ENCODE measurements at places on chromosomes 5 and 9.

DNA sequence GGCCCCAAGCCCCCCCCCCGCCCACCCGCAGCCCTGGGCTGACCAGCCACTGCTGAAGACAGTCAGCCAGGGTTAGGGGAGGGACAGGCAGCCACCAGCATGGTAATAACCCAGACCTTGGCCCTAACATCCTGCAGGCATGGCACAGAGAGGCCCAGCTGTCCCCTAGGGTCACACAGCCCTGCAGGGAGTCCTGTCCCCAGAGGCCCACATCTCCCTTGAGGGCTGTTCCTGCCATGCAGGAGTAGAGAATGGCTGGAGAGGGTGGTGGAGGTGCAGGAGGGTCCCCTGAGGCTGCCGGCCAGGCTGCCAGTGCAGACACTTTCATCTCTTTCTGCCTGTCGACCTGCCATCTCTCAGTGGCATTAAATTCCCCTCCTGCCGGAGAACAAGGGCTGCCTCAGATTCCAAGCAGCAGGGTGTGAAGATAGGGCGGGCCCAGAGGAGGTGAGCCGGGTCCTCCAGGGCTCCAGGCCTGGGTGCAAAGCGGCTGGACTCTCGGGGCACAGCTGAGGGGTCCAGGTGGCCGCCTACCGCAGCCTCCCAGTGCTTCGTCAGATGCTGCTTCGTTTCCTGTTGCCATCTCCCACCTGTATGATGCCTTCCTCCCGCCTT is 40.0 kb downstream of the CXXC5 start:
- no peak for DNase-seq

DNA sequence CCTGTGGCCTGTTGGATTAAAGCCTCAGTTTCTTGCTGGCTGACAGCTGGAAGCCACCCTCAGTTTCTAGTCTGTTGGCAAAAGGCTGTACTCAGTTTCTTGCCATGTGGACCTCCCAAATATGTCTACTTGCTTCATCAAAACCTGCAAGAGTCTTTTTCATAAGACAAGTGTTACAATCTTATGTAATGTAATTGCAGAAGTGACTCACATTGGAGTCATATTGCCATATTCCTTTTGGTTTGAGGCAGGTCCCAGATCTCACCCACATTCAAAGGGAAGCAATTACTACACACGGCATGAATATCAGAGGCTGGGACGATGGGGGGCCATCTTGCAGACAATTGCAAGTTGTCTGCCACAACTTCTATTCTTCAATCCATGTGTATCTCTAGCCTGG is 286.7 kb upstream of the IL12B start:
- DNase-seq, result peak; percentile 21

DNA sequence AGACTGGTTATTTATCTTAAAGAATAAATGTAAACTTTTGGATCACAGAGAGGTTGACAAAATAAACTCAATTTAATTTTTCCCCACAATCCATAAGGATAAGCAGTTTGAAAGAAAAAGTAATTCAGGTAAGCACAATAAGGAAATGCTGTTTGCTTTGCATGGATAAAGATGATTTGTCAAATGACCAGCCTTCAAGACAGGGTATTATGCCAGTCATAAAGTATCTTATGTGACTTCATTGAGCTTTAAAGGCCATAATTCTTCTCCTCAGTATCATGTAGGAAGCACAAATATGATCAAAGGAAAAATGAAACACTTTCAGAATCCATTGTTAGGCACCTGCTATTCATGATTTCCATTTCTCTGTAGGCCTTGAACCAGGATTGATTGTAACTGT is 180.7 kb upstream of the PPP1R2B start:
- DNase-seq, result no peak

GRCh38 chr9:93059011-93059714 is 662 bp downstream of the SUSD3 start:
- no peak for DNase-seq

- DNase-seq, result no peak
These were observed 3.1 kb downstream of the ISOC1 start for GRCh38 chr5:129097498-129098296.

GRCh38 chr9:89480825-89481537 is 16.9 kb downstream of the SEMA4D start:
- no peak for DNase-seq

DNA sequence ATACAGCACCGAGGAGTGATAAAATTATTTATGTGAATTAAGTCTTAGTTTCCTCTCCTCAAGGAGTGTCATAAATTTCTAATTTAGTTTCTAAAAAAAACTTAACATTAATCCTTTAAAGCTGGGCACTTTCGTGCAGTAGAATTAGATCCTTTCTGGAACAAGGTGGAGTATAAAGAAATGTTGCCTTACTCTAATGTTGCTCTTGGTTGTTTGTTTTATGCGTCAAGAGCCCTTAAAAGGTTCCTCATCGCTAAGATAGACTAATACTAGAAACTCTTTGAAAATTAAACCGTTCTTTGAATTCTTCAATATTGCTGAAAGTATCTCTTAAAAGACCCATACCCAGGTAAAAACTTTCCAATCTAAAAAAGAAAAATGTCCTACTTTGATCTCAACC is 83.6 kb upstream of the PLPP1 start:
- DNase-seq, result no peak

GRCh38 chr9:121699571-121700164 is 48.2 kb downstream of the DAB2IP start:
- no peak for DNase-seq

GRCh38 chr9:136759001-136759400 is 958 bp upstream of the LCN8 start:
- DNase-seq, result no peak

DNA sequence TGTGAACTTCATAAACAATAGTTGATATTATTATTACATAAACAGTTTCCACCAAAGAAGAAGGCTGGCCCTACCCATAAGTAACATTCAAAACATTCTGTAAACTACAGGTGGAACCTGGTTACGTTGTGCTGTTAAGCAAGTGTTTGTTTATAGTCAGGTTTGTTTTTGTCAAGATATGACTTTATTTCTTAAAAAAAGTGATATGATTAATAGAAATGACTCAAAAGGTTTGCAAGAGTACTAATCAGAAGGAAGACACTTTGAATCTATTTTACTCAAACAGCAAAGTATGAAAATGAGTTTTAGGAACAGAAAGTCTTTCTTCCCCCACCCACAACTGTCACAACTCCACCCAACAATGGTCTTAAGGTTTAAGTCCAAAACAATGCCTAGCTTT is 220.8 kb downstream of the PLK2 start:
- no peak for DNase-seq

DNA sequence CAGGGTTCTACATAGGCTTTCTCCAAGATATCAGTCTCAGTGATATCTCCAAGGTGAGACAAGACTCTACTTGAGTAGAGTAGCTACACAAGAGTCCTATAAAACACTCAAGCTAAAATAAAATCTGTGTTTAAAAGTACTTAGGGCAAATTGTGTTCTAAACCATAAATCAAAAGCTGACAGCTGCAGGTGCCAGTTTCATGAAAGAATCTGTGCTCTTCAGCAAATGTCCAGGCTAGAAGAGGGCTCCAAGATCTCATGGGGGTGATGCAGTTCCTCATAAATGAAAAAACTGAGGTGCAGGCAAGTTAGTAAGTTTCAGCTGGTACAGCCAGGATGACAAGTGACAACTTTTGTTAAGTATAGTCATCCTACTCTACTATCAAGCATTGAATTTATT is 142.8 kb upstream of the TNPO1 start:
- DNase-seq, result no peak

- DNase-seq, result no peak
These were observed 226.3 kb downstream of the AOPEP start for GRCh38 chr9:94952565-94953373.

- no peak for DNase-seq
These were observed 1.7 kb upstream of the RECK start for GRCh38 chr9:36035006-36035405.

GRCh38 chr5:129622531-129622930 is 125.4 kb upstream of the MINAR2 start:
- DNase-seq, result no peak

DNA sequence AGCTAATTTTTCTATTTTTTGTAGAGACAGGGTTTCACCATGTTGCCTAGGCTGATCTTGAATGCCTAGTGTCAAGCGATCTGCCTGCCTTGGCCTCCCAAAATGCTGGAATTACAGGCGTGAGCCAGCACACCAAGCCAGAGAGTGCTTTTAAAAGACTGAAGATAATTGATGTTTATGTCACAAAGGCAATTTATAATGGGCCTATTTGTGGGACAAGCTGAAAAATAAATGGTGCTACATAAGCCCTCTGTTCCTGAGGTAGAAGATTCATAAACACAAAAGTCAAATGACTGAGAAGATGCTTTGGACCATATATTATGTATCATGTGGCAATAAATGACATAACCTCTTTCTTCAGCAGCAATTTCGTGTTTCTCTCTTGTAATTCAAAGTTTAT is 329.6 kb downstream of the GABRB2 start:
- DNase-seq, result no peak

- DNase-seq, result no peak
These were observed 258.7 kb upstream of the ARRDC3 start for GRCh38 chr5:91641730-91642350.

DNA sequence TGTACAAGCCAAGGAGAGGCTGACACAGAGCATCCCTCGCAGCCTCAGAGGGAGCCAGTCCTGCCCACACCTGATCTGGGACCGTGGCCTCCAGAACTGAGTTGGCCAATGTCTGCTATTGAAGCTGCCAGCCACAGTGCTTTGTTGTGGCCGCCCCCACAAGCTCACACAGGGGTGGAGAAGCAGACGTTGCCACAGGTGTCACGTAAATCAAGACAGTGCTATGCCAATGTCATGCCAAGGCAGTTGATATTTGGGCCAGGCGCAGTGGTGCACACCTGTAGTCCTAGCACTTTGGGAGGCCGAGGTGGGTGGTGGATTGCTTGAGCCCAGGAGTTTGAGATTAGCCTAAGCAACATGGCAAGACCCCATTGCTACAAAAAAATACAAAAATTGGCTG is 17.3 kb upstream of the TERT start:
- DNase-seq, result no peak

DNA sequence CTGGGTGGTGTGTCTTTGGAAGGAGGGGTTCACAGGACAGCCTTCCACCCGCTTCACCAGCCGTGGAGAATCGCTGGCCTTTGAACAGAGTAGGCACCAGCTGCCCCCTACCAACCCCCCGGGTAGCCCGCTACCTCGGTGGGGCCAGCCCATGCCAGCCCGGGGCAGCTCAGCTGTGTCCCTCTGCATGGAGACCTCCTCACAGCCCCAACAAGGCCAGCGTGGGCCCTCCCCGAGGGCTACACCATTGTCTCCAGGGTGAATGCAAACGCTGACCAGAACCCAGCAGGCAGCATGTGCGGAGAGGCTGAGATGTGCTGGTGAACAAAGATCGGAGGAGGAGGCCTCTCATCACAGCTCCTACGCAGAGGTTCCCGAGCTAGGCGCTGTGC is 51.9 kb downstream of the LMX1B start:
- no peak for DNase-seq

- no peak for DNase-seq
These were observed 14.0 kb upstream of the SPATA31E1 start for GRCh38 chr9:87868635-87869034.

GRCh38 chr5:157571357-157571827 is 4.2 kb downstream of the ADAM19 start:
- DNase-seq, result no peak

DNA sequence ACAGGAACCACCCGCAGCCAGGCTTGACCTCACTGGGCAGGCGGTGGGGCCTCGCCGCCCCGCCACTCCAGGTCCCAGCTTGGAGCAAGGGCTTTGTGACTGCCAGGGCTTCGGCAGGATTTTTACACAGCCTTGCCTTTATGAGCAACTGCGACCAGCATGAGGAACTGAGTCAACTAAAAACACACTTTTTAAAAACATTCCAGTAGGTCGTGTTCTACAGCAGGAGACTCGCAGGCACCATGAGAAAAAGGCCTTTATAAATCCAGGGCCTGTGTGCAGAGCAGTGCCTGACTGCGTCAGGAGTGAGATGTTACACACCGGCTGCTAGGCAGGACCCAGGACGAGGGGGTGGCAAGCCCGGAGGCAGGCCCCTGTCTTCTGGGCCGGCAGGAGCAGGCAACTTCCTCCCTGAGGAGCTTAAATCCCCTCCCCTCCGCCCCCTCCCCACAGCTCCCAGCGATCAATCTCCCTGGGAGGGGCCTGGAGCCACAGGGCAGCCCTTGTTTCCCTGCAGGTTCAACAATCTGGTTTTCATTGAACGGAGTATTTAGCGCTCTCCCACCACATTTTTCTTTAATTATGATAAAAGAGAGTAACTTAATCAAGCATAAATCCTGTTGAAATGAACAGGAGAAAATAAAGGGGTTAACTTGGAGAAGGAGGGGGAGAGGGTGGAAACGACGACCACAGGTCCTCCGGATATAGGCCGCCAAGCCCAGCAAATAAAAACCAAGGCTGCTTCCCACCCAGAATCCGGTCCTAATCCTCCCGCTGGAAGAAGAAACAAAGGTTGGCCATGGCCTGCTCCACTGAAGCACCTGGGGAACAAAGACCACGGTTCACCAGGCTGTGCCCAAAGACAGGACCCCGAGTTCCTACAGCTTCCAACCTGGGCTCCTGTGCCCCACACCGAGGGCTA is 92.5 kb downstream of the ROR2 start:
- no peak for DNase-seq

GRCh38 chr5:38451074-38451725 is 105.2 kb downstream of the LIFR start:
- no peak for DNase-seq

GRCh38 chr9:135821733-135822373 is 85.5 kb downstream of the CAMSAP1 start:
- DNase-seq, result no peak

DNA sequence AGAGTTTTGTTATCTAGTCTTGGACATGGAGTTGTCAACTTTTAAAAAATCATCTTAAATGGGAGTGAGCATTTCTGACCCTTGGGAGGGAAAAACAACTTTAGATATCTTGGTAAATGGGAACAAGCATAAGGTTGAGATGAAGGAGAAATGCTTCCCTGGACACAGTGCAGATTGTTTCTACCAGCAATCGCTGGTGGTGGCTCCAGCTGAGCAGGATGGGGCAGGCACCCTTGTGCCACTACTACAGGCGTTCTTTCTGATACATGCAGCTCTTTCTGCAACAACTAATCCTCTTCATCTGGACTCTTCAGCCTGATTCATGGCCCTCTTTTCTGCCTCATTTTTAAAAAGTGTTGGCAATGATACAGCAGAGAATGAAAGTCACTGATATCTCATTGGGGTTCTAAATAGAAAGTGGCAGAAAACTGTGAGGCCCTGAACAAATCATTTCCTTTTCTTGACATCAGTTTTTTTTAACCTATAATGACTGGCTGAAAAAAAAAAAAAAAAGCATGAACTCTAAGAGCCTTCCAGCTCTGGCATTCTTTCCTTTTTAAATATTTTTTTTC is 409.4 kb upstream of the PTGER4 start:
- no peak for DNase-seq

GRCh38 chr9:77016526-77017504 is 2.6 kb upstream of the FOXB2 start:
- DNase-seq, result no peak
